ENCODE measurements at places on chromosomes 2 and 18.
A peak's percentile ranks its signal among the peaks of the same experiment; 100 is the strongest.

DNA sequence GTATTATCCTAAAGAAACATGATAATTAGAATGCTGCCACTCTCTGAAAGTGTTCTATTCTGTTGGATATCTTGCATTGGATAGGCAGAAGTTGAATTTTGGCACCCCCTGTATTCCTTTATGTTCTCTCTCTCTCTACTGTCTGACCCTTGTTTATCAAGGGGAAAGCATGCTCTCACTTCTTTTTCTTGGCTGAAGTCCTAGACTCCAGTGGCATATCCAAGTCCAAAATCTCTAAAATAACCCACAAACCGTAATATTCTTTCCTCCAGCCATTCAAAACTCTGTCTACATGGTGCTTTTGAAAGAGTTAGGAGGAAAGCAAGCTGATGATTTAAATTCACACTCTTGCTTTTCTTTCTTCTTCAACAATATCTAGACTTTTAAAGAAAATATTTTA lies 669.7 kb downstream of the TDRD15 start:
- DNase-seq = no peak

DNA sequence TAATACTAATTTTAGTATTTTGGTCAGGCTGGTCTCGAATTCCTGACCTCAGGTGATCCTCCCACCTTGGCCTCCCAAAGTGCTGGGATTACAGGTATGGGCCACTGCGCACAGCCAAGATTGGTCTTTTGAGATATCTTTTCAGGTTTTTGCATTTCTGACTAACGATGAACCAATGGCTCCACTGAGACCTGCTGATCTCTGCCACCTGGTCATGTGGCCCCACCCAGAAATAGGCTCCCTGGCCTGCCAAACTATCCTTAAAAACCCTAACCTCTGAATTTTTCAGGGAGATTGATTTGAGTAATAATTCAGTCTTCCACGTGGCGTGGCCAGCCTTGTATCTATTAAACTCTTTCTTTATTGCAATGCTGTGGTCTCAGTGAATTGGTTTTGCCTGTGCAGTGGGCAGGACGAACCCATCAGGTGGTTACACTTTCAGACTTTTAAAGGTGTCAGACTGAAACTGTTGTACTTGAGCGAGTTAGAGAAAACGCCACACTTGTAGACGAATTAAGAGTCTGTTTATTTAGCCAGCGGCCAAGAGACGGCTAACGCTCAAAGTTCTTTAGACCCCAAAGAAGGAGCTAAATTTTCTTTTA lies 85.8 kb upstream of the MSH6 start:
- no peak for DNase-seq

DNA sequence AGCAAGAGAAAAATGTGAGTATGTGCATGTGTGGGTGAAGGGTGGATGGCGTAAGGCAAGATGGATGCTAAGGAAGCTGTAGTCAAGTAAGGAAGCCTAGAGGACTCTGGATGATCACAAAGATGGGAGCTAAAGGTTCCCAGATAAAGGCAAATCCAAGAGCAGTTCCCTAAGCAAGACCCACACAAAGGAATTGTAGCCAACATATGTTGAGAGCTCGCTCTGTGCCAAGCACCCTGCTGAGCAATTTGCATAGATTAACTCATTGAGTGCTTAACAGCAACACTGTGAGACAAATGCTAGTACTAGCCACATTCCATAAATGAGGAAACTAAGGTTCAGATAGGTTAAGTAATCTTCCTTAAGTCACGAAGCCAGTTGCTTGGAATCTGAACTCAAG lies 132.6 kb downstream of the C1D start:
- DNase-seq = no peak

DNA sequence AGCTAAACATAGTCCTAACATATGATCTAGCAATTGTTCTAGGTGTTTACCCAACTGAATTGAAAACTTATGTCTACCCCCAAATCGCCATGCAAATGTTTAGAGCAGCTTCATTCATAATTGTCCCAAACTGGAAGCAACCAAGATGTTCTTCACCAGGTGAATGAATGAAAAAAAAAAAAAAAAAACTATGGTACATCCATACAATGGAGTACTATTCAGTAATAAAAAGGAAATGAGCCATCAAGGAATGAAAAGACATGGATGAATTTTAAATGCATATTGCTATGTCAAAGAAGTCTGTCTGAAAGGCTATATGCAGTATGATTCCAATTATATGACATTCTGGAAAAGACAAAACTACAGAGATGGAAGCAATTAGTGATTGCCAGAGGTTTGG lies 98.6 kb upstream of the ITPRID2 start:
- no peak for DNase-seq

GRCh38 chr2:138201286-138201685 lies 237.0 kb downstream of the HNMT start:
- peak; percentile 41 for DNase-seq

DNA sequence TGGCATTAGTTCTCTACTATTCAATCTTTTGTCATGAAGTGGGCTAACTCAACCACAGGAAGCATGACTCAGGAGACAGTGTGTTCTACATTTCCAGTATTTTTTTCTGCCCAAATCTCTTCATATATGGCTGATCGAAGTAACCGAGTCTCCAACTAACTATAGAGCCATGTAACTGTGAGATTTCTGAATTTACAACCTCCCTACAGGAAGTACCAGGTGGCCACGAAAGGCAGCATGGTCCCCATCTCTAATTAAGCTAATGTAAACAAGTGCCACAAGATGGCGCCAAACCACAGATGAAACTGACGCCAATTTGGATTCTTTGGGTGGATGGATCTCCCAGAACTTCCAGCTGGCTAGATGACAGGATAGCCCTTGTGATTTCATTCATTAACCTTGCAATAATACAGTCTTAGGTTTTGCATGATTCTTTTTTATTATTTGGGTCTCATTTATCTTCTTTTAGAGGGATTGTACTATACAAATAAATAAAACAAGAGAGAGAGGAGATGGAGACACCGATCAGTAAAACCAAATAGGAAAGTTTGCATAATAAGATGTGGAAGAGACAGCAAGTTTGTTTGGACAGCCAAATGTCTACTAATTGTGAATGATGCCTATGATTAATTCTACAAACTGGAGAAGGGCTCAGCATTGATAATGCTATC lies 18.3 kb upstream of the ARHGAP15 start:
- peak; percentile 70 for DNase-seq

GRCh38 chr2:73033142-73033765 lies 38.3 kb downstream of the SFXN5 start:
- peak; percentile 8 for DNase-seq

GRCh38 chr18:13520306-13520705 lies 206.1 kb downstream of the FAM210A start:
- DNase-seq = no peak

DNA sequence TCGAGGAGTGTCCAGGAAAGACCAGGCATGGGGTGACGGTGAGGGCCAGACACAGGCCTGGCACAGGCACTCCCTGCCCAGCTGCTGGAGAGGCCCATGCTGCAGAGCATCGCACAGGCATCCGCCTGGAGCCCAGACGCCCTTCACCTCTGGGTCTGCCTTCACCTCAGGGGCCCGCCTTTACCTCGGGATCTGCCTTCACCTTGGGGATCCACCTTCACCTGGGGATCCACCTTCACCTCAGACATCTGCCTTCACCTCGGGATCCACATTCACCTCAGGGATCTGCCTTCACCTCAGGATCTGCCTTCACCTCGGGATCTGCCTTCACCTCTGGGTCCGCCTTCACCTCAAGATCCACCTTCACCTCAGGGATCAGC lies 7.7 kb downstream of the KIF1A start:
- DNase-seq = no peak

DNA sequence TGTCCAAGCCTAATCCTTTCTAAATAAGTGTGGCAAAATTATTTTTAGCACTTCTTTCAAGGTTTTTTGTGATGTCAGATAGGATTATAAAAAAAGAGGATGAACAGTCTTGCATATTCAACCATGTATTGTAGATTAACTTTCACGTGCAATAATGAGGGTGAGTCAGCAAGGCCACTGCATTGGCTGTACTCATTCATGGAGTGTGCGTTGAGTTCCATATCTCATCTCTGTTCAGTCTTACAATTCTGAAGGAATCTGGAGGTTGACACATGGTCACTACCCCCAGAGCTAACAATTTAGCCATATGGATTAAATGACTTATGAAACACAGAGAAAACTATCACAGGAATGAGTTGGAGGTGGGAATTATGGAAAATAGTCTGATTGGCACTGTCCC lies 810.5 kb downstream of the SLC4A3 start:
- DNase-seq = no peak

DNA sequence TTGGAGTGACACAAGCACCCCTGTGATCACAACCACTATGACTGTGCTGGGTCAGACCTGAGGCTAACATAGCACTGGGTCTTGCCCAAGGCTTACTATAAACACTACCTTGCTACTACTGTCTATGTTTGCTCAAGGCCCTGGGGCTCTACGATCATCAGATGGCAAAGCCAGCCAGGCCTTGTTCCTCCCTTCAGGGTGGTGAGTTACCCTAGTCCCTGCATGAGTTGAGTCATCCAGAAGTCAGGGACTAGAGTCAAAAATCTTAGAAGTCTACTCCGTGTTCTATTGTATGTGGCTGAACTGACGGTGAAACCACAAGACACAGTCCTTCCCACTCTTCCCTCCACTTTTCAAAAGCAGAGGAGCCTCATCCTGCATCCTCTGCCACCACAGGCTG lies 551.2 kb upstream of the FSIP2 start:
- peak; percentile 59 for DNase-seq

DNA sequence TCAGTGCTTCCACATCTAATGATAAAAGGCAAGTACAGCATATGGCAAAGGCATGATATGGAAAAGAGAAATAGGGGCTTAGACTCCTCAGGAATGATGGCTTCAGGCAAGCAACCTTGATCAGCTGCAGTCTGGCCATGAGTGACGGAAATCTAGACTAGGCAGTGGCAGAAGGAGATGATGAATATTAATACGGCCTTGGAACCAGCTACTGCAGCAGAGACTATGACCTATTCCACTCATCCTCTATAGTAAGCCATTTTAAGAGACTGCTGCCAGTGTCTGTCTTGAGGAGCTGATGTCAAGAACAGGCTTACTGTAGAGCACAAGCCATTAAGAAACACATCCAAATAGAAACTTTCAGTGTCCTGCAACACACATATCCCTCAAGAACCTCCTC lies 23.7 kb downstream of the ASXL2 start:
- no peak for DNase-seq

- DNase-seq = peak; percentile 64
These were observed 885.0 kb downstream of the SLC4A3 start for GRCh38 chr2:220512419-220512818.

DNA sequence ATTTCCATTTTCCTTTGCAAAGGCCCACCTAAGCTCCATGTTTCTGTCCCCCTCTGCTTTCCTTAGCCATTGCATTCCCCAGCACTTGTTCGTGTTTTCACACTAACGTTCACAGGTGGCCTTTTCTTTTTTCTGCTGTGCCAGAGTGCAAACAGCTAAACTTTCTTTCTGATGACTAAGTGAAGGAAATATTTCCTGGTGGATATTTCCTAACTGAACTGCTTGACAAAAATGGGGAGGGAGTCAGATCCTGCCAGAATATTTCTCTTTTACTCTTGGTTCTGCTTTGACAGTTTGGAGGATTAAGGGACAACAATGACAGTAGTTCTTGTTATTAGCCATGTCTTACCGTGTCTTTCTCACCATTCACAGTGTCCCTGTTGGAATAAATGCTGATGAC lies 344.0 kb downstream of the ARHGAP15 start:
- peak; percentile 47 for DNase-seq

DNA sequence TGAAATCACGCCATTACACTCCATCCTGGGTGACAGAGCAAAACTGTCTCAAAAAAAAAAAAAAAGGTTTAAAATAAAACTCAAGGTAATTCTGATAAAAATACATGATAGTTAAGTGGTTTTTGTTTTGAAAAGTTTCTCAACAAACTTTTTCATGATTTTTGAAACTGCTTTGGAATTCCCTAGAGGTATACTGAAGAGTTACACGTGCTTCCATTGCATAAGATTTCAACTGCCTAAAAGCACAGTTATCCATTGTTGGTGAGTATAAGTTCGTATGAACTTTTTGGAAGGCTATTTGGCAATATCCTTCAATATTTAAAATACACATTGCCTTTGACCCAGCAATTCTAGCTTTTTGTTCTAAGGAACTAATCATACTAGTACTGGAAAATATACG lies 74.9 kb downstream of the USP34 start:
- DNase-seq = no peak

- peak; percentile 54 for DNase-seq
These were observed 22.8 kb upstream of the MYO3B start for GRCh38 chr2:170155022-170155722.

DNA sequence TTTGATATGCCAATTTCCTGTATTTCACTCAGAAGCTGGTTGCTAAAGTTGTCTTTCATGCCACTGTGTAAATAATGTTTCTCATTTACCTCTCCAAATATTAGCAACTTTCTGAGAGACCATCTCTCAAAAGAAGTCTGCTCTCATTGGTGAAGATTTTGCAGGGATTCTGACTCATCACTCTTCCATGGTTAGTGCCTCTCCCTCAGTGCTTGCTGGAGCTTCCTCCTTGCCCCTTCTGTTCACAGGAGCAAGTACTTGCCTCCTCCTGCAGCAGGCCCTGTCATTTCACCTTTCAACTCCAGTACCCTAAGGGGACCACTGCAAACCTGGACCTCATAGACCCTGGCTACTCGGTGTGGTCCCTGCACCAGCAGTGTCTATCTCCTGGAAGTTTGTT lies 168.8 kb downstream of the ZNF385B start:
- no peak for DNase-seq

DNA sequence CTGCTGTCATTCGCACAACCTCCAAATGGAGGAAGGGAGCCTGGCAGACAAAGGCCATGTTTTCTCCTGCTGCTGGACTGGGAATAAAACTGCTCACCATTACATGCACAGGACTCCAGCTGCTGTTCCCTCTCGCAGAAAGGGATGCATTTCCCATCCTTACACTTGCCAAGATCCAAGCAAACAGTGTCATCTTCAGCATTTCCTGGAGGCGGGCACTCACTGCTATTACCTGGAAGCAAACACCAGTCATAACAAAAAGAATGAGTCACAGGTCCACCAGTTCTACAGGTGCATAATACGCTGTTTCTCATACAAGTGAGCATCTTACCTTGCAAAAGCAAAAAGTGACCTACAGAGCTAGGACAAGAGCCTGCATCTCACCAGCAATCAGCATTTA lies 22.7 kb downstream of the IAH1 start:
- peak; percentile 90 for DNase-seq

GRCh38 chr2:824954-825353 lies 125.7 kb upstream of the SNTG2 start:
- no peak for DNase-seq

GRCh38 chr18:9482790-9483189 lies 7.5 kb downstream of the RALBP1 start:
- no peak for DNase-seq

- no peak for DNase-seq
These were observed 159.6 kb downstream of the DCC start for GRCh38 chr18:52499644-52500043.

- no peak for DNase-seq
These were observed 59.1 kb downstream of the MRPL33 start for GRCh38 chr2:27830656-27831055.

DNA sequence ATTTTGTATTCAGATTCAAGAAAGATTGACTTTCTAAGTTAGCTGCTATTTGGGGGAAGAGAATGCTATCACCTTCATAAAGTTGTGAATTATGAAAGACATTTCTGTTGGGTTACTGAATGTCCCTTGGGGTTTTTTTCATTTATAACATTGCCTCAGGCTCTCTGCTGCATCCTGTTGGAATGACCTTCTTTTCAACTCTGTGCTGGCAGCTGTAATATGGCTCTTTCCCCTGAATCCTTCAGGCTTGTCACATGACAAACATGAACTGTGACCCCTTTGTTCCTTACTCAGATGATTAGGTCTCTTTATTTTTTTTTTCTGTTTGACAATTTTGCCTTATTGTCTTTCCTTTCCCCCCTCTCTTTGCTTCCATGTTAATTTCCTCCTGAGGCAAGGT lies 159.8 kb downstream of the TAF4B start:
- peak; percentile 26 for DNase-seq

GRCh38 chr2:51959696-51960095 lies 927.8 kb upstream of the NRXN1 start:
- DNase-seq = no peak
